Stimulated activated CD8-positive, alpha-beta memory T cell treated with anti-CD3 and anti-CD28 coated beads, Interleukin-4, amount 100 ng/mL, for 24 hours (primary cell): ENCODE measurements at places on chromosomes 6 and 20.

- no peak for DNase-seq
Observed at GRCh38 chr6:6455272-6455671, 133.2 kb upstream of the LY86 start.

DNA sequence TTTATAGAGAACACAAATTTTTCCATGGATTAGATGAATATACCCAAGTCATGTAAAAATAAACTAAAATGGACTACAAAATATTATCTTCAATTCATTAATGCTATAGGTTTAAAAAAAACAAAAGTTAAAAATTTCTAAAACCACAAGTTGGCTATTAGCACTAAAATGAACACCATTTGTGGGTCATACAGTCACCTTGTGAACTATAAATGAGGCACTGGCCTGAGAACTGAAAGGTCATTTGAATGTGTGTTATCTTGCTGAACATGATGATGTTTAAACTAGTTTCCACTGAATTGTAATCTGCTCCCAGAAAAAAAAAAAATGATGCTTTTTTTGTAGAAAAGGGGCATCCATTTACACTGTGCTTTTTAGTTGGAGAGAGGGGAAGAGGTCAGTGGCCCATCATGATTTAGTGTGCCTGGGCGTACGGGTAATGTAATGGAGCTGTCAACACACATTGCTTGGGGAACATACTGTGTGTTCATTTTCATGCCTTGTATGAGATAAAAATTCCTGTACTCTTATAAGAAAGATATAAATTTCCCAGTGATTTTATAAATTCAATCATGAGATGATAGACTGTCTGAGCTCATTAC lies 96.6 kb upstream of the FKBP1C start:
- DNase-seq: no peak

GRCh38 chr20:23654000-23654399 lies 16.2 kb upstream of the CST3 start:
- no peak for DNase-seq

DNA sequence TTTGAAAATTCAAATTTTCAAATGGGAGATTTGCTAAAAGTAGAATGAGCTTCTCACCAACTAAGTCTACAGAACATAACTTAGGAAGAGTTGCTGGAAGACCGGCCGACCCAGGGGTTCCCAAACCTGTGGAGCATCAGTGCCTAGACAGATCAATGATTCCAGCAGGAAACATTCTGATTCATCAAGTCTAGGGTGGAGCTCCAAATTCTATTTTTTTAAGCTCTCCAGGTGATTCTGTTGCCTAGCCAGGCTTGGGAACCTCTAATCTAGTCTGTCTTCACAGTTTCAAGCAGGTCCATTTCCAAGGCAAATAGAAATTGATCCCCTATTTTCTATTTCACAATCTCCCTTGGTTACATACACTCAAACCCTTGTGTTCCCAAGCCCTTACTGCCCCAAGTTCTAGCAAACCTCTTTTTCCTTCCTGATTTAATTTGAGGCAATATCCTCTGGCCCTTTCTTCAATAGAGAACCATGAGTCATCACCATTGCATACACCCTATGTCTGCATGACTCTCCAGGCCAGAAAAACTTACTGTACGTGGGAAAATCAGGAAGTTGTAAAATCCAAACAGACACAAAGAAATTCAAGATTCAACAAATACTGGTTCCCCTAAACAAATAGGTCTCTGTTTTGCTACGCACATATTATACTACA lies 8.9 kb downstream of the ATXN1 start:
- no peak for DNase-seq

DNA sequence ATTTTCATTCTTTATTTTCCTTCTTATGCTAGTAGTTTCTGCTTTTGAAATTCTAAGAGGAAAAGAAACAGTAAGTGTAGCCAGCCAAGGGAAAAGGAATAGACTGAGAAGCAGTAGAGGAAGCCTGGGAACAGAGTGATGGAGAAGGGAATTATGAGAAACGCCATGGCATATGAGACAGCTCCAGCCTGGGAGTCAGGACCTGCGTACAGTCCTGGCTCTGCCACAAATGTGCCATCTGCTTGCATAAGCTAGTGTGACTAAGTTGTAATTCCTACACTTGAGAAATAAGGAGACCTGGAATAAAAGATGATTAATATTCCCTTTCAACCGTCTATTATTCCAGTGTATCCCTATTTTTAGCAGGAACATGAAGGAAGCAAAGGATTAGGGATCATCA lies 47.5 kb downstream of the OSTM1 start:
- no peak for DNase-seq

DNA sequence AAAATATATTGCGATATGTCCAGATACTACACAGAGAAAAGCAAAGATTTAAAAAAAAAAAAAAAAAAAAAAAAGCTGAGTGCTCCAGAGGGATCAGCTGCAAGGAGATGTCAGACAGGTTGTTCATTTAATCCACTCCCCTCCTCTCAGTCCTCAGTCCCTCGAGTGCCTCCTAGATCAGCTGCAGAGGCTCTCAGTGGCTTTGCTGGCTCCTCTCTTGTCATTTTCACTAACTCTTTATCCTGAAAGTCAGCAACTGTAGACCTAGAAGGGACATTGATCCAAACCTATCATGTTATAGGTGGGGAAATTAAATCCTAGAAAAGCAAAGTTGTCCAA lies 61.6 kb downstream of the KIAA0319 start:
- DNase-seq: no peak

- DNase-seq: no peak
Observed at GRCh38 chr20:54093423-54094267, 23.3 kb upstream of the BCAS1 start.

- DNase-seq: no peak
Observed at GRCh38 chr6:128860782-128861181, 22.2 kb upstream of the LAMA2 start.

DNA sequence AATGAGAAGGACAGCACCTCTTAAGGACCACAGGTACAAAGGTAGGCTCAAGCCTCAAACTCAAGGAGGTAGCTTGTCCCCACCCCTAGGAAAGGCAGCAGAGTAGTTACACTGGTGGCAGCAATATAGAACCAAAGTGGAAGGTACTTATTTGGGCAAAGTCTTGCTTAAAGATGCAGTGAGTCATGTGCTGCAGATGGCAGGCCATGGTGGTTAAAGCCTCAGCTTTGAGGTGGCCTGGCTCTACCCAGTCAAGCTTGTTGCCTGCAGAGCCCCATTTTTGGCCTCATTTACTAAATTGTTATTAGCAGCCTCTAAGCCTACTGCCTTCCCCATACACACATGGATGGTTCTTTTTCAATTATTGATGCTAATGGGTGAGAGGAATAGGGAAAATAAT lies 146.0 kb downstream of the ELOVL4 start:
- DNase-seq: no peak

- DNase-seq: no peak
Observed at GRCh38 chr6:37347670-37348111, 6.1 kb upstream of the RNF8 start.

- no peak for DNase-seq
Observed at GRCh38 chr6:379410-380181, 12.0 kb upstream of the IRF4 start.

DNA sequence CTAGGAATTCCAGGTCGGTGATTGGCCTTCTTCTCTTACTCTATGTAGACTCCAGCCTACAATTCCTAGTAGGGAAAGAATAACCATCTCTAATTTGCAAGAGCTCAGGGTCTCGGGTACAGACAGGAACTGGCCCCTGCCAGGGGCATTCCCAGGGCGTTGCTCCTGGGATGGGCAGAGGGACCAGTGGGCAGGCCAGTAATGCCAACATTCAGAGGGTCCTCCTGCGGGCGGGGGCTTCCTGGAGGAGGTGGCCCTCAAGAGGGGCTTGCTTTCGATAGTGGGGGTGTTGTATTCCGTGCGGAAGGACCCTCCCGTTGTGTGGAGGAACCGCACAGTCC lies 129.8 kb upstream of the PRND start:
- DNase-seq: no peak

GRCh38 chr20:44660581-44660980 lies 9.1 kb upstream of the ADA start:
- no peak for DNase-seq

GRCh38 chr6:169810066-169810989 lies 58.9 kb downstream of the ERMARD start:
- DNase-seq: no peak

GRCh38 chr6:166282394-166283032 lies 25.7 kb downstream of the PRR18 start:
- DNase-seq: no peak

DNA sequence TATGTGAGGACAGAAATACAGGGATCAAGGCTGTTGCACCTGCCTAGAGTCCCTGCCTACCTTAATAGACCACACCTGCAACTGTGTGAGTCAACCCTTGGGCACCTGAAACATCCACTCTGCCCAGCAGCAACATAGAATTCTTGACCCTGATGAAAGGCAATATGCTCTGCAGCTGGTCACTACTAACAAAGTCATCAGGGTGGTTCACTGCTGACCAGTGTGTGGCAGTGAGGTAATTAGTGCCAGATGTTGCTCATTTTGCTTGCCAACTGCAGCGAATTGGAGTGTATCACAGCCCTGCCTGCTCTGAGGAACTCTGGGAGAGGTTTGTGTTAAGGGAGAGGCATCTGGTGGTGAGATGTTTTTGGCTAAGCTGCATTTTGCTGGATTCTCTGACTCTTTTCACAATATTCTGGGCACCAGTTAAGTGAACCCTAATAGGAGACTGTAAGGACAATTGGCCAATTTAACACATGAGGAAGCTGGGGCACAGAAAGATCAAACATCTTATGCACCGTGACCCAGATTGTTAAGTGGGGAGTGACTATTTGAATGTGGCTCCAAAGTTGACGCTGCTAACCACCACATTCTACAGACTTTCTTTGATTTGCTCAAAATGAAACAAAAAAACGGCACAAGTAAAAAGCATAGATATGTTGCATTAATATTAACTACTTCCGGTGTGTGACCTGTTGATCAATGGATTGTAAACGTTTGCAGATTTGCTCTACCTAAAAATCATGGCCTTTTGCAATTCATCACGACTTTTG lies 61.9 kb upstream of the OPRM1 start:
- DNase-seq: no peak

GRCh38 chr20:24681634-24682495 lies 212.4 kb downstream of the SYNDIG1 start:
- no peak for DNase-seq

DNA sequence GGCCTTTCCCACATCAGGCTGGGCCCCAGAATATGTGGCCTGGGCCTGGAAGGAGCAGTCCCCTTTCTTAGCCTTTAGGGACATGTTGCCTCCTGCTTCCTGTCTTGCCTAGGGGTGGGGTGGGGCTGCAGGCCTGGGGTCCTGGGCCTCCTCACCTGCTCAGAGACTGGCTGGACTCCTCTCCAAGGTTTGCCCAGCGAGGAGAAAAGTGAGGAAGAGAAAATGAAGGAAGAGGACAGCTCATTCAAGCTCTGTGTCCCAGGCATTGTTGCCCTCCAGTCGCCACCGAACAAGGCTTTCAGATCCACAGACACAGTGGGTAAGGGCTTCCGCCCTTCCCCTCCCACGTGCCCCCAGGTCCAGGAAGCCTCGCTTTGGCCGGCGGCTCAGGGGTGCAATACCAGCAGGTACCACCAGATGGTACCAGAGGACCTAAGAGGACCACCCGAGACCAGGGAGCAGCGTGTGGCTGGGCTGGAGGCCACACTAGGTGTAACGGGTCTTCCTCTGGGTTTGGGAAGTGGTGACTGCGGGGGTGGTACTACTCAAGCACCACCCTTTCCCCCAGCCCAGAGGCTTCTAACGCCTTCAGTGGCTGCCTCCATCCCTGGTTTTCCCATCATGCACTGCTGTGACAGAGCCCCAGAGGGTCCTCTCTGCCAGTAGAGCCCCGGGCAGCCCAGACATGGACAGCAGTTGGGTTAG lies 5.5 kb upstream of the BAK1 start:
- peak; percentile 85 for DNase-seq

DNA sequence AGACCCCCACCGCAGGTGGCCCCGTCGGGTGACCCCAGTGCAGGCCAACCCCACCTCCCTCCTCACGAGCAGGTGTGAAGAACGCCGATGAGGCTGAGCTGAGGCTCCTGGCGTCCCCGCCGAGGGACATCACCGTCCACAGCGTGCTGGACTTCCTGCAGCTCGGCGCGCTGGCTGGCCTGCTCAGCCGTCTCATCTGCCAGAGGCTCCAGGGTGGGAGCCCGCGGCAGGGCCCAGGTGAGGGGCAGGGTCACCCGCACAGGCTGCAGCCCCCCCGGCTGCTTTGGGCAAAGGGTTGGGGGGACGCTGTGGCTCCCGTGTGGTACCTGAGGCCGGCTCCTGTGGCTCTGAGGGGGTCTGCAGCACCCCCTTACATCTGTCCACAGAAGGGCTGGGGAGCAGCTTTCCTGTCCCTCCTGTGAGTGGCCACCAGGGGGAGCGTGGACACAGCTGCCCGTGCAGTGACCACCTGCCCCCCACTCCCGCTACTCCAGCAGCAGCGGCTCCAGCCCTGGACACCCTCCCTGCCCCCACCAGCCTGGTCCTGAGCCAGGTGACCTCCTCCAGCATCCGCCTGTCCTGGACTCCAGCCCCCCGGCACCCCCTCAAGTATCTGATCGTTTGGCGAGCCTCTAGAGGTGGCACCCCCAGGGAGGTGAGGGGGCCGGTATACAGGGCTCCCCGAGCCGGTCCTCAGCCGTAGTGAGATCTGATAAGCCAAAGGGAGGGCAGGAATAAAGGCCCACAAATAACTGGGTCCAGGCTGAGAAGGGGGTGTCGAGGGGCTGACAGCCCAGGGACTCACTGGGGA lies 16.5 kb downstream of the COL20A1 start:
- peak; percentile 19 for DNase-seq

GRCh38 chr6:68994521-68994920 lies 359.4 kb downstream of the ADGRB3 start:
- no peak for DNase-seq

GRCh38 chr6:95572098-95572497 lies 5.2 kb upstream of the MANEA start:
- no peak for DNase-seq

DNA sequence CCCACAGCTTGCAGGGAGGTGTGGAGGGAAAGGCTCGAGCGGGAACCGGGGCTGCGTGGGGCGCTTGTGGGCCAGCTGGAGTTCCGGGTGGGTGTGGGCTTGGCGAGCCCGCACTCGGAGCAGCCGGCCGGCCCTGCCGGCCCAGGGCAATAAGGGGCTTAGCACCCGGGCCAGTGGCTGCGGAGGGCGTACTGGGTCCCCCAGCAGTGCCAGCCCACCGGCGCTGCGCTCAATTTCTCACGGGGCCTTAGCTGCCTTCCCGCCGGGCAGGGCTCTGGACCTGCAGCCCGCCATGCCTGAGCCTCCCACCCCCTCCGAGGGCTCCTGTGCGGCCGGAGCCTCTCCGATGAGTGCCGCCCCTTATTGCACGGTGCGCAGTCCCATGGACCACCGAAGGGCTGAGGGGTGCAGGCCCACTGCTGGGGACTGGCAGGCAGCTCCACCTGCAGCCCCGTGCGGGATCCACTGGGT lies 1242.2 kb upstream of the EYS start:
- DNase-seq: no peak
